ENCODE measurements at places on chromosomes 13 and 19. TPM values are rescaled to one million over a fixed set of nuclear protein-coding genes. Genes with fewer than 3 reads are reported as not detected.

DNA sequence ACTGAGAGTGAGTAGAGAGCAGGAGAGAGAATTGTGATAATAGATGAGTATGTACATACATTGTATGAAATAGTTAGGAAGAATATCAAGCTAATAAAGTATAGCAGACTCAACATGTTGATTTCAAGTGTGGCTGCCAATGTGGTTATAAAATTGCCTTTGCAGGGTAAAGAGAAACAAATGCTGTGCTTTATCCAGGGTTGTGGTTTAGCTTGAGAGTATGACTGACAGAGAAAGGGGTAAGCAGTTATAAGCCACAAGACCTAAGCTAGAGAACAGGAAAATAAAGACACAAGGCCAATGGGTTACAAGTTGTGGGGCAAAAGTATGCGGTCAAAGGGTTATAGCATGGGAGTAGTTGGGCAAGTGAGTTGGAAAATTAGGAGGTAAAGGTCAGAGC is 1217.5 kb downstream of the DIAPH3 start:
- no peak overlapping the region for H3K4me3 ChIP-seq
- DNase-seq = no peak
- no peak overlapping the region for H3K27ac ChIP-seq
- H3K27me3 ChIP-seq = no peaks in the 10 kb centered on the region
- H3K4me1 ChIP-seq = no peaks in the 10 kb centered on the region

DNA sequence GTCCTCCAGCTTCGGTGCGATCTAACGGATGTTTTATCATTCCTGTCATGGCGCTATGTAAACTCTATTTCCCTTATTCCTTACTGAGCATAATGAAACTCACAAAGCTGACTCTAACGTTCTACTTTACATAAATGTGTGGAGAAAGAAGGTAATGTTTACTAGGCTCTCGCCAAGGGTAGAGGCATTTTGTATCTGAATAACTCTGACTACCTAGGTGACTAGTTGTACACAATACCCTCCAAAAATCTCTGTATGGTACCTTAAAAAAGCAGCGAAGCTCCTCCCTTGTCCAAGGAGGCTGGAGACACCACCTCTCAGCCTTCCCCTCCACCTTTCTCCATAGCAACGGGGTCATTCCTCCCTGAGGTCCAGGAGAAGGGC is 316 bp upstream of the ZNF530 start:
- H3K4me1 ChIP-seq = peaks cover 12% of the 10 kb centered on the region
- H3K27ac ChIP-seq = no peak overlapping the region
- H3K27me3 ChIP-seq = no peaks in the 10 kb centered on the region
- no peak for DNase-seq

Gene OBI1
- 3.3 TPM for total RNA-seq

DNA sequence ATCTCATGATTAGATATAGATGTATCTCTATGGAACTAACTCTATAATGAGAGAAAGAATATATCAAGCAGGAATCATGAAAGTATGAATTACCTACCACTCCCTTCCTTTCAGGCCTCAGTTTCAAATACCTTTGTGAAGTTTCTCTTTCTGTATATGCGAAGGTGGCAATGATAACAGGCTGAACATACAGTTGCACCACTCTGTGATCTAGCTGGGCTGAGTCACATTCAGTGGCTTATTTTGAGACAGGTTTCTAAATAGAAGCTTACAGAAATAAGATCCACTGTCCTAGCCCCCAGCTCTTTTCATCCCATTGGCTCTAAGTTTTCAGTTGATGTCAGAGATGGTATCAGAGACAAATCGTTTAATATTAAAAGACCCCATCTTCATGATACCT is 662.0 kb downstream of the SLITRK1 start:
- no peak overlapping the region for H3K4me3 ChIP-seq
- no peaks in the 10 kb centered on the region for H3K36me3 ChIP-seq
- no peaks in the 10 kb centered on the region for H3K4me1 ChIP-seq
- no peak for DNase-seq

DNA sequence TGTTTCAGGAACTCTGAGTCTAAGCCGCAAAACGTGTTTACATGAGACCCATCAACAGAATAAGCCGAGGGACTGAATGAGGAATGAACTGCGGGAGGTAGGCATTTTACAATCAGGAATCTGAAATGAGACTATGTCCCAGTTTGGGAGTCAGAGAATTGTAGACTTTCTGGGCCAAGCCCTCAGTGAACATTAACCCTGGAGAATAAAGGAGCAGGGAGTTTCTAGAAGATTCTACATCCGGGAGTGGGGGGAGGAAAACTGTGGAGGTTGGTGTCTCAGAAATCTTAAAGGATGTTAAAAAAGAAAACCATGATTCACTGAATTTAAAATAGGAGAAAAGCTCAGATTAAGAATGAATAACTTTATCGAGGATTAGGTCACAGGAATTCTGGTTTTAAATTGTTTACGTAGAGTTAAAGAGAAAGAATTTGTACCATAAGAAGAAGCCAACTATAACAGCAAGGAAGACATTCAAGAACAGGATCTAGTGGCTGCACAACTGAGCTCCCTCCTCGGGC is 18.5 kb downstream of the RFX2 start:
- DNase-seq = no peak
- no peaks in the 10 kb centered on the region for H3K36me3 ChIP-seq
- H3K4me3 ChIP-seq = no peak overlapping the region
- no peak overlapping the region for H3K27ac ChIP-seq
- H3K27me3 ChIP-seq = no peaks in the 10 kb centered on the region

Gene OXGR1
- not detected for total RNA-seq

- H3K4me3 ChIP-seq = no peak overlapping the region
- H3K27ac ChIP-seq = no peak overlapping the region
- H3K27me3 ChIP-seq = no peaks in the 10 kb centered on the region
- no peaks in the 10 kb centered on the region for H3K4me1 ChIP-seq
- no peak for DNase-seq
- no peaks in the 10 kb centered on the region for H3K36me3 ChIP-seq
These were observed 569.1 kb downstream of the KCTD12 start for GRCh38 chr13:76316998-76317527.

Gene KLHL1
- total RNA-seq = 0.26 TPM

GRCh38 chr19:18781885-18782527 is 9.1 kb downstream of the COMP start:
- no peaks in the 10 kb centered on the region for H3K36me3 ChIP-seq
- H3K4me3 ChIP-seq = no peak overlapping the region
- DNase-seq = no peak
- no peak overlapping the region for H3K27ac ChIP-seq

GRCh38 chr13:77836423-77836822 is 82.2 kb downstream of the EDNRB start:
- no peak for DNase-seq
- H3K36me3 ChIP-seq = no peaks in the 10 kb centered on the region
- H3K4me1 ChIP-seq = no peaks in the 10 kb centered on the region
- H3K4me3 ChIP-seq = no peak overlapping the region

Gene MEIOSIN
- total RNA-seq = not detected

GRCh38 chr13:86464193-86464592 is 665.0 kb upstream of the SLITRK6 start:
- H3K4me3 ChIP-seq = no peak overlapping the region
- H3K27ac ChIP-seq = no peak overlapping the region
- H3K27me3 ChIP-seq = no peaks in the 10 kb centered on the region
- H3K36me3 ChIP-seq = no peaks in the 10 kb centered on the region

DNA sequence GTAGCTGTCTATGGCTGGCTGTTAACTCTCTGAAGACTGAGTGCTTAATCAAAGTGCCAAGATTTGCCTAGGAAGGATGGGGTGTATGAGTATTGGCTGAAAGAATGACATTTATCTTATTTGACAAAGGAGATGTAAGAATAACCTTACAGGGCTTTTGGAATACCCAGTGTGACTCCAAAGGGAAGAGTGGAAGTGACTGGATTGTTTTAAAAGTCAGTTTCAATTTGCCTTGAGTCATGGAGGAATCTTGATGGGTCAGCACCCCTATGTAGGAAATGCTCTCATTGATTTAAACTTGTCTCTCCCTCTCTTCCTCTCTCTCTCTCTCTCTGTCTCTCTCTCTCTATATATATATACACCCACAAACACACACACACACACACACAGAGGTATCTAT is 118.4 kb upstream of the CLDN10 start:
- no peaks in the 10 kb centered on the region for H3K36me3 ChIP-seq
- H3K4me3 ChIP-seq = no peak overlapping the region
- no peaks in the 10 kb centered on the region for H3K4me1 ChIP-seq
- no peak for DNase-seq

GRCh38 chr13:99281811-99282263 is 23.7 kb upstream of the GPR18 start:
- H3K27ac ChIP-seq = no peak overlapping the region
- no peak overlapping the region for H3K4me3 ChIP-seq
- no peaks in the 10 kb centered on the region for H3K36me3 ChIP-seq

- H3K27ac ChIP-seq = no peak overlapping the region
- no peaks in the 10 kb centered on the region for H3K36me3 ChIP-seq
- no peak overlapping the region for H3K4me3 ChIP-seq
- no peaks in the 10 kb centered on the region for H3K4me1 ChIP-seq
- DNase-seq = no peak
These were observed 19.8 kb downstream of the GTPBP3 start for GRCh38 chr19:17357078-17357666.

GRCh38 chr13:91144486-91144885 is 203.0 kb upstream of the MIR17HG start:
- no peaks in the 10 kb centered on the region for H3K27me3 ChIP-seq
- H3K4me3 ChIP-seq = no peak overlapping the region
- peaks cover 26% of the 10 kb centered on the region for H3K4me1 ChIP-seq
- H3K27ac ChIP-seq = no peak overlapping the region

Gene RUBCNL
- total RNA-seq = 2.1 TPM

GRCh38 chr13:46354156-46355087 is 32.6 kb downstream of the RUBCNL start:
- no peaks in the 10 kb centered on the region for H3K36me3 ChIP-seq
- no peak overlapping the region for H3K4me3 ChIP-seq
- no peaks in the 10 kb centered on the region for H3K4me1 ChIP-seq
- H3K27ac ChIP-seq = peak overlapping the region; percentile 52

All from body of pancreas (tissue), 4 donors.